ENCODE measurements at places on chromosomes 11 and 22.

- DNase-seq = peak; percentile 74
Observed at GRCh38 chr11:33065445-33066178, 26.2 kb downstream of the TCP11L1 start.

DNA sequence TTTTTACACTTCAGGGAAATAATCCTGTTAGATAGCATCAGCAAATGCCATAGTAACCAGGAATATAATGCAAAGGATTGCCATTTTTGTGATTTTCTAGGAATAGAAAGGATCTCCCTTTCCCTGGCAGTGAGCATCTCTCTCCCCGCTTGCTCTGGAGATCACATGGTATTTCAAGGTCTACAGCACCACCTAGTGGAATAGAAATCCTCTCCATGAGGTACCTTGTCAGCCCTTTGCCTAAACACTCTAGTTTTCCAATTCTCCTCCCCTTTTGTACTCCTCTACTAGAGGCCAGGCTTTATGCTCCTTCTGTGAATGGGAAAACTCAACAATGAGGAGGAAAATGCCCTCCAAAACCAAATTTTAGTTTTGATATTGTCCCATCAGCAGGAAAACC, 78.4 kb downstream of the XRRA1 start:
- no peak for DNase-seq

- DNase-seq = no peak
Observed at GRCh38 chr11:66509131-66509561, 1.3 kb upstream of the BBS1 start.

DNA sequence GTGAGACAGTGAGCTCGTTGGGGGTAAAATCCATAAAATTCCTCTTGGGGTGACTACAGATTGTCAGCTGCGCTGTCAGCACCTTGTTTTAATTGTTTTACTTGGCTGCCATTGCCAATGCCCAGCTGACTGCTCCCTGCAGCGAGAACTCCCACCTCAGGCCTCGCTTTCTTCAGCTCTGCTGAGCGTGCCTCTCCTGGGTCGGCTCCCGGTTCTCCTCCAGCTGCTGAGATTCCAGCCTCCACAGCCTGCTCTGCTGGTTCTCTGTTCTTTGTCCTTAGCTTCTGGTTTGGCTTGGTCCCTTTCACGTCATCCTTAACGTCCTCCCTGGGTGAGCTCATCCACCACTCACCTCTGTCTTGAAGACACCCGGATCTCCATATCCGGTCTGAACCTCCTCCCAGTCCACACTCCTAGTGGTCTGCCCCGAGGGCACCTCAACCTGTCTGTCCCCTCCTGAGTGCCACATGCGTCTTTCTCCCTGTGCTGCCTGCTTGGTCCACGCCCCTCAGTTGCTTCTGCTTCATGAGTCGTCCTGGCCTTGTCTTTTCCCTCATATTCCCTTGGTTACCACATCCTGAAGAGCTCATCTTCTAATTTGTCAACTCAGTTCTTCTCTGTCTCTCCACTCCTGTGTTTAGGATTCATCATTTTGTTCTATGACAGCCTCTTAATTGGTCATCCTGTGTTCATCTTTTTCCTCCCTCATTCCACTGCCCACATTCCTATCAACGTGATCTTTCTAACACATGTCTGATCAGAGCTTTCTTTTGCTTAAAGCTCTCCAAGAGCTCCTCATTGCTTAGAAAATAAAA, 35.6 kb downstream of the BMAL1 start:
- no peak for DNase-seq

GRCh38 chr22:29081517-29082236, 8.8 kb downstream of the KREMEN1 start:
- no peak for DNase-seq

DNA sequence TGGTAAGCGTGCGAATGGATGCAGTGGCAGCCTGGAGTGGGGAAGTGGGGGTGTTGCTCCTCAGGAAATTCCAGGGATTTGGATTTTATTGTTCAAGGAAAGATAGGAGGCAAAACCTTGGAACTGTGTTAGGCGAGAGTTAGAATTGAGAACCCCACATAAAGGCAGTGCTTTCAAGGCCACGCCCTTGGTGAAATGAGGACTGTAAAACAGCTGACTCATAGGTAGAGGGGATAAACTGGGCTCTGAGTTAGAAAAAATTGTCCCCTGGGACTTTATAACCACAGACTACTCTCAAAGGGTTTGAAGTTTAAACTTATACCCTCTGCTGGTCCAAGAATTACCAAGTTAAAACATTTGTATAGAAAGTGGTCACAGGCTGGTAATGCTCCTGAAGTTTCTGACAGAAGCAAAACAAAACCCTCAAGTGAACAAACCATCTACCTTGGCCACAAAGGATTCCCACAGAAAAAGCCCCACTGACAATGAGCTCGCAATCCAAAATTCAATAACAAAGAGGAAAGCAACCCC, 250.3 kb upstream of the TBCEL start:
- DNase-seq = no peak

DNA sequence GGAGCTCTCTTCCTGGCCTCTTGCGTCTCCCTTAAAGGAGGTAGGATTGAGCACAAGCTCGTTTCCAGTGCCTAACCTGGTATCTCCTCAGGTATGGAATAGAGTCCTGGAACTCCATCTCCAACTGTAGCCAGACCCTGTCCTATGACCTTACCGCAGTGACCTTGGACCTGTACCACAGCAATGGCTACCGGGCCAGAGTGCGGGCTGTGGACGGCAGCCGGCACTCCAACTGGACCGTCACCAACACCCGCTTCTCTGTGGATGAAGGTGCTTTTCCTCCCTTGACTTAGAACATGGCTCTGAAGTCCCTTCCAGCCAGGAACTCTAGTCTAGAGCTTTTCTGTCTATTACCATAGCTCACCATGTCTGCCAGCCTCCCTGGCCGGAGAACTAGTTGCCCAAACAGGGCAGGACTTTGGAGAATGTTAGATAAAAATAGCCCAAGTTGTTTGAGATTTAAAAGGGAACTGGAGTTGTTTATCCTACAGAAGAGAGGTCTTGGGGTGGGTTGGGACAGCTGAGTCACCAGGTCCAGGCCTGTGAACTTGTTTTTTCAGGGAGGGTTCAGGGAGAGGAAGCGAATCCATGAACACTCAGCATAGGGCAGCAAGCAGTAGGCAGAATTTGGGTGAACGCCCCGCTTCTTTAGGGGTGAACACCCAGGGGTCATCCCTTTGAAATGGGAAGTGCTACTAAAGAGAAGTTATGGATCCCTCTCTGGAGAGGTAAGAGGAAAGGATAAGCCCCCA, 3.3 kb downstream of the IL10RA start:
- no peak for DNase-seq

- no peak for DNase-seq
Observed at GRCh38 chr22:43707648-43708047, 104.5 kb downstream of the EFCAB6 start.

GRCh38 chr11:60951606-60951903, 421 bp downstream of the SLC15A3 start:
- DNase-seq = no peak

DNA sequence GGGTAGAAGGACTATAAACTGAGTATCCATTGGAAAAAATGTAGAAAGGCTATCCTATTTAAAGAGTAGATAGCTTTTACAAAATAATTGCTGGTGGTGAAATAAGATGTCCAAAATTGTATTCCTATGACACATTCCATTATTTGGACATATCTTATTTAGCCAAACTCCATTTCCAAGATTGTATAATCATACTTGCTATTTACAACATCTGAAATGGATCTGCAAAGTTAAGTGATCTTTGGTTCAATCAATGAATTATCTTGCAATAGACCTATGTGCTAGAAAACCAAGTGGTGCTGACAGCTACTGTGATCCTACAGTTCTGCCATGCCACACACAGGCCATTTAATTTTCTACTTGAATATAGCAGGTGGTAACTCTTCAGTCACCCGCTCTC, 11.0 kb upstream of the BLID start:
- no peak for DNase-seq

DNA sequence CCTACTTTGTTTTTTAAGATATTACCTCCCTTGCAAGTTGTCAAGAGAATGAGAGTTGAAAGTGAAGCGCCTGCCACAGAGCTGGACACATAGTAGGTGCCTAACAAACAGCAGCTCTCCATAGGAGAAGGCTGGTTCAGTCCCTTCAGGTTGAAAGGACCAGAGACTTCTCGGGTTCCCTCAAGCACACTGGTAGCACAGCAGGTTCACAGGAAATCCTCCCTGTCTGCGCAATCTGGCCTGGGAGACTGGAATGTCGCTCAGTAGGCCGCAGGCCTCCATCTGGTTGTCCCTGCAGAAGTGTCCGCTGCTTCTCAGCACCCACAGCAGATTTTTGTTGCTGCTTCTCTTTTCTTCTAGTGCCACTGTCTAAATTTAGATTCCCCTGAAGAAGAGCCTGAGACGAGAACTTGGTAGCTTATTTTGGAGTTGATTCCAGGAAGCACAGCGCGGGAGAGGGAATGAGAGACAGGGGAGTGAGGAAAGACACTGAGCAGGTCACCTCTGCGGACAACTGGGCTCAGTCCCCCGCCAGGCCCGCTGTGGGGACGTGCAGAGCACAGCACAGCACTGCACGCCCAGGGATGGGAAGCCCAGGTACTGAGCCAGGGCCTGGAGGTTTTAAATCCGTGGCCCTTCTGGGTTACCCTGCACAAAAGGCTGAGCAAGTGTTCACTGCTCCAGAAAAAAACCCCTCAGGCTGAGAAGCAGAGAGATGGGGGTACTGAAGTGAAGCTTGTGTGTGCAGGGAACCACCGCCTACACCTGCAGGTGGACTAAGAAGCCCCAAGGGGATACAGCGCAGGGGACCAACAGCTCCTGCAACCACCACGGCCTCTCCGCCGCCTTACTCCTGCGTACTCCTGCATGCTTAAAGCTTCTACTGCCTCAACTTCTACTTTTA, 31.6 kb downstream of the RBX1 start:
- no peak for DNase-seq

- DNase-seq = no peak
Observed at GRCh38 chr11:93396316-93396715, 65.8 kb downstream of the DEUP1 start.

- DNase-seq = no peak
Observed at GRCh38 chr11:57202281-57202680, 20.5 kb downstream of the LRRC55 start.

GRCh38 chr22:44979154-44979553, 30.7 kb downstream of the PHF21B start:
- no peak for DNase-seq

DNA sequence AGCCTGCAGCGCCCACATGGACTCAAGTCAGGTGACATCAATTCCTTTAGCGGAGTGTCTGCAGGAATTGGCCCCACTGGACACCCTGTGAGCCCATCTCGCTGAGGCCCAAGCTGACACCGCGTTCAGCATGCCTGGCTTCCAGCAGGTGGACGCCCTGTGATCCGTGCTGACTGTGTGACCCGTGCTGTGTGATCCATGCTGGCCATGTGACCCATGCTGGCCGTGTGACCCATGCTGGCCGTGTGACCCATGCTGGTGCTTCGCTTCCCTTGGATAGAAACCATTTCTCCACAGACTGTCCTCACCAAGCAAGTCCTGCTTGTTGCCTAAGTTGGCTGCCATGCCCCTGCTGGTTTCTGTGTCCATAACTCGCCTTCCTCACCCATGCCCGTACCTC, 392.1 kb downstream of the BRD1 start:
- DNase-seq = no peak

GRCh38 chr11:94662846-94663390, 95.8 kb downstream of the PIWIL4 start:
- DNase-seq = no peak
